ENCODE measurements at places on chromosomes 1 and 21. TPM values are rescaled to one million over a fixed set of nuclear protein-coding genes. Genes with fewer than 3 reads are reported as not detected.

DNA sequence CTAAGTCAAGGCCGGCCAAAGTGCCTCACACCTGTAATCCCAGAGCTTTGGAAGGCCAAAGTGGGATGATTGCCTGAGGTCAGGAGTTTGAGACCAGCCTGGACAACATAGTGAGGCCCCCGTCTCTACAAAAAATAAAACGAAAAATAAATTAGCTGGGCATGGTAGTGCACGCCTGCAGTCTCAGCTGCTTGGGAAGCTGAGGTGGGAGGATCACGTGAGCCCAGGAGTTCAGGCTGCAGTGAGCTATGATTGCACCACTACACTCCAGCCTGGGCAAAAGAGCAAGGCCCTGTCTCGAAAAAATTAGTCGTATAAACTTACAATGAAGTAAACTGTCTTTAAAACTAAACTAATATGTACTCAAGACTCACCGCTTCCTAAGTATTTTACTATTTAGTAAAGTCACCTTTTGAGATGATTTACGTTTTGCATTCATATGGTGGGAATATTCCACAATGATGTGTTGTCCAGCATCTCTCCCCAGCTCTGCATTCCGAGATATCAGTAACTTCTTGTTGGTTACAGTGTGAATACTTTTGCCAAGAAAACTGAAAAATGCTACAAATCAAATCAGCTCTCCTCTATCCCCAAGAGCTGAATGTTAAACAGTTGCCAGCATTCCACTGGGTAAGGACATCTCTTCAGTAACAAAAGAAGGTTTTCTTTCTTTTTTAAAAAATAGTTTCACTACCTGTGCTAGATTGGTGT, 84.9 kb upstream of the C21orf91 start:
- no peak overlapping the region for H3K27ac ChIP-seq
- H3K4me1 ChIP-seq: peaks cover 5% of the 10 kb centered on the region
- H3K36me3 ChIP-seq: no peaks in the 10 kb centered on the region
- H3K27me3 ChIP-seq: no peaks in the 10 kb centered on the region

- H3K4me1 ChIP-seq: peaks cover 53% of the 10 kb centered on the region
- peak overlapping the region; percentile 63 for H3K27ac ChIP-seq
- peak overlapping the region; percentile 65 for H3K4me3 ChIP-seq
- H3K27me3 ChIP-seq: no peaks in the 10 kb centered on the region
- no peaks in the 10 kb centered on the region for H3K36me3 ChIP-seq
These were observed 733 bp downstream of the KDM5B start for GRCh38 chr1:202807451-202807925.

- no peaks in the 10 kb centered on the region for H3K4me1 ChIP-seq
- DNase-seq: no peak
- no peak overlapping the region for H3K4me3 ChIP-seq
- H3K36me3 ChIP-seq: no peaks in the 10 kb centered on the region
These were observed 40.8 kb upstream of the UTS2 start for GRCh38 chr1:7893529-7894180.

The TINAGL1 gene
- not detected for total RNA-seq

The SF3B4 gene
- total RNA-seq: 47.7 TPM

The CFAP45 gene
- 0.67 TPM for total RNA-seq

The LCE1D gene
- total RNA-seq: not detected

The LRRN2 gene
- total RNA-seq: not detected

The SLC25A44 gene
- 23.3 TPM for total RNA-seq
